ENCODE measurements at places on chromosomes 2 and 18.

DNA sequence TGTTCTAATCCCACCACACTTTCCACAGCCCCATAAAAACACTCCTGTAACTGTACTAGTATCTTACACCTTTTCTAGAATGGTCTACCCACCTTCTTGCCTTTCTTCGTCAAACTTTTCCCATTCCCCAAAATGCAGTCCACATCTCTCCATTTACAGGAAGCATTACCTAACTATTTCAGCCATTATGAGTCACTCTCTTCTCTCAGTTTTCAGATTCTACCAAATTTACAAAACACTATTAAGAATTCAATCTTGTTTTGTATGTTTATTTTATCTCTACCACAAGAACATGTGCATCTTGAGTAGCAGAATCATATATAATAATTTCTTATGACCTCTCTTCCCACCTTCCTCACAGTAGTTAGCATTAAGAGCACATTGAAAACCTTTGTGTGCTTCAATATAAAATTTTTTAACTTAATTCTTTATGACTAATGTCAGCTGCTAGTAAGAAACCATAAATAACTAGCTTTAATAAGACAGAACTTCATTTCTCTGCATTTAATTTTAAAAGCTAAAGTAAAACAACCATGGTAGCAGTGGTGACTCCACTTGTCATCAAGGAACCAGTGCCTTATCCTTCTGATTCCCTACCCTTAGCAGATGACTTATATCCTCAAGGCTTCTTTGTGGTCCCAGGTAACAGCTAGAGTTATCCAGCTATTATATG lies 56.6 kb upstream of the MAP2 start:
- DNase-seq, result no peak

DNA sequence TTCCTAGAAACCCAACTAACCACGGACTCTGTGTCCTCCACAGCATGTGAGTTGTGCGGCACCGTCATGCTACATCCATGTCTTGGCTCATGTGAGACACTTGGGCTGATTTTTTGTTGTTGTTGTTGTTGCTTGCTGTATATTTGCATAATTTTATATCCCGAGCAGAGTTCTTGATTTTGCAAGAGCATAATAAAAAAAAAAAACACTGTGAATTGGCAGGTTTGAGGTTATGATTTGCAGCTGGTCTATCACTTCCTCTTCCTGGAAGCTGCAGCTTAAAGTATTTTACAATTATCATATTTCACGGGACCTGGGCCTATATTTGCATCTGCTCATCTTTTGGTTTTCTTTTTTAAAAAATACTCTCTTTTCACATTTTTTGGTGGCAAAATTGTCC lies 142.3 kb upstream of the NRP2 start:
- DNase-seq, result no peak

DNA sequence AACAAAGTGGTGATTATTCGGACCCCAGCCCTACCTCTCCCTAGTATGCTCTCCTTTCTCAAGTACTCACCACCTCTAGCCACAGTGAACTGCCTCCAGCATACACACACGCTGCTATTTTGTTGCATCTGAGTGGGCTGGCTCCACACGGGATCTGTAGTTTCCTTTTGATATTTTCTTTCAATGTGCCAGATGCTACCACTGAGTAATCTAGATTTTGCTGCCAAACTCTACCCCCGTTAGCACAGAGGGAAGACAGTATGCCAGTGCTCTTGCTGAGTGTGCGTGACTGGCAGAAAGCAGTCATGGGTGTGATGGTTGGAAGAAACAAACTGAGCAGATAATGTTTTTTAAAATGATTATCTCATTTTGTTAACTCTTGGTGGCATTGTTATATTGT lies 11.6 kb downstream of the CFLAR start:
- no peak for DNase-seq

DNA sequence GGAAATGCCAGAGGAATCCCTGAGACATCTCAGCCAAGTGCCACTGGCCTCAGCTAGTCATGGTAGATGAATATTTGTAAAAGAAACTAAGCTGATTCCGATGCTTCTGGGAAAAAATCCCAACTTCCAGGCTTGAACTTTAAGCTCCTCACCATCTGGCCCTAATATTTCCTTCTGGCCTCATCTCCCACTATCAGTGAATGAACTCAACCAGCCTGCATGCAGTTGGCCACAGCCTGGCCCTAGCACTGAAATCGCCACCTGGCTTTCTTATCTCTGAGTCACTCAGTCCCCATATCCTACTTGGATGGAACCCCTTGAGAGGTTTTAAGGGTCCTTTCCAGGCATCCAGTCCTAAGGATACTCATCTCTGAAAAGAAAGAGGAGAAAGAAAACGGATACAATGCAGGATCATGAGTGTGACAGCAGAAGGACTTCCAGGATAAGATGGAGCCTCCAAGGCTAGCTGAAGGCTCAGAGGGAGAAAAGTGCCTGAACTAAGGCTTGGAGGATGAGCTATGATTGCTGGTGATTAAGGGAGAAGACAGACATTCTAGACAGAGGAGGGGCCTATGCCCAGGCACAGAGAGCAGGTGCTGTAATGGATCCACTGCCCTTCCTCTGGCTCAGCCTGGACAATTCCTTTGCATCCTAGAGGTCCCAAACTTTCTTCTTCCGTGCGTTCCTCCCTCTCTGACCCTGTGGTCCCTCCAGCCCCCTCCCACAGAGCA lies 141.5 kb upstream of the MYCN start:
- DNase-seq, result no peak

DNA sequence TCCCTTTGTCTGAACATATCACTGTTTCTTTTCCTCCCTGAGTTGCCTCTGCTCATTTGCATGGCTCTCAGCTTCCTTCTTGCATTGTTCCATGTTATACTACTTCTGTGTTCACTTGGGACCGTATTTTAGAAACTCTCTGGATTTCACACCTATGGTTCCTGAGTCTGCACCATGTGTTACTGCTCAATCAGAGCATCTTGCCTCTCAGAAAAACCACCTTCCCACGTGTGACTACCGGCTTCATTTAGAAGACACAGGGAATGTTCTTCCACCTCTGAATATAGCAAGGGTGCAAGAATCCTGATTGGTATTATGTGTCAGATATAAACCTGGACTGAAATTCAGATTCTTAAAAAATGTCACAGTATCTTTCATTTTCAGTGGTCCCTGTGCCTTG lies 731.2 kb downstream of the TDRD15 start:
- no peak for DNase-seq

DNA sequence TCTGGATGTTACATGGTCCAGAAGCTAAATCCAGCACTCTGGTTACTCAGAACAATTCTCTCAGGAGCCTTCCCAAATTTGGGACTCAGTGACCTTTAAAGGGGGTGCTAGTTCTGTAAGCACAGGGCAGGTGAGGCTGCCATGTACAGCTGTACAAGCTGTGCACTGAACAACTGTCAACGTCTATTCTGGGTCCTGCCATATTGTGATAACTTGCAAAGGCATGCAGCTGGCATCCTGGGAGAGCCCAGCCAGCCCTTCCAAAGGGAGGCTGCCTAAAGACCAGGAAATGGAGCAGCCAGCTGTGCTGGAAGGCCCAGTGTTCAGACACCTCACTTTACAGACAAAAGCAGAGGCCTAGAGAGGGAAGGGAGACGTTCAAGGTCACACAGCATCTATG lies 204.8 kb downstream of the KLHL29 start:
- DNase-seq, result no peak

DNA sequence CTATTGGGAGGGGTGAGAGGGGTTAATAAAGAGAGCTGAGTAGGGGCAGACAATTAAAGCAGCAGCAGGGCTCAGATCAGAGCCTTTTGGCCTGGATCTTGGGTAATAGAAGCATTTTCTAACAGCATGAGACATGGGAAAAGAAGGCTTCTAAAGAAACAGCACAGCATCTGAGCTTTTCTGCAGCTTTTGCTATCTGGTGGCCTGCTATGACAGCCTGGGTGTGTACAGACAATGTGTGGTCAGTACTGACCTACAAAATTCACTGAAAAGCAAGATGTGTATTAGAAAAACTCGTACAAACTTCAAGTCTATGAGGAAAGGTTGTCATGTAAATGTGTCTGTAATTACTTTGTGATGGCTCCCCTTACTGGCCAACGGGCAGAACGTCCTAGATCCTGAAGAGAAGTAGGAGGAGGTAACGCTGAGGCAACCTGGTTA lies 95.6 kb downstream of the GALNT3 start:
- no peak for DNase-seq

- DNase-seq, result no peak
Measured at GRCh38 chr2:64675860-64676259, 22.1 kb upstream of the SERTAD2 start.

GRCh38 chr2:120873958-120874887 lies 138.6 kb downstream of the GLI2 start:
- no peak for DNase-seq

DNA sequence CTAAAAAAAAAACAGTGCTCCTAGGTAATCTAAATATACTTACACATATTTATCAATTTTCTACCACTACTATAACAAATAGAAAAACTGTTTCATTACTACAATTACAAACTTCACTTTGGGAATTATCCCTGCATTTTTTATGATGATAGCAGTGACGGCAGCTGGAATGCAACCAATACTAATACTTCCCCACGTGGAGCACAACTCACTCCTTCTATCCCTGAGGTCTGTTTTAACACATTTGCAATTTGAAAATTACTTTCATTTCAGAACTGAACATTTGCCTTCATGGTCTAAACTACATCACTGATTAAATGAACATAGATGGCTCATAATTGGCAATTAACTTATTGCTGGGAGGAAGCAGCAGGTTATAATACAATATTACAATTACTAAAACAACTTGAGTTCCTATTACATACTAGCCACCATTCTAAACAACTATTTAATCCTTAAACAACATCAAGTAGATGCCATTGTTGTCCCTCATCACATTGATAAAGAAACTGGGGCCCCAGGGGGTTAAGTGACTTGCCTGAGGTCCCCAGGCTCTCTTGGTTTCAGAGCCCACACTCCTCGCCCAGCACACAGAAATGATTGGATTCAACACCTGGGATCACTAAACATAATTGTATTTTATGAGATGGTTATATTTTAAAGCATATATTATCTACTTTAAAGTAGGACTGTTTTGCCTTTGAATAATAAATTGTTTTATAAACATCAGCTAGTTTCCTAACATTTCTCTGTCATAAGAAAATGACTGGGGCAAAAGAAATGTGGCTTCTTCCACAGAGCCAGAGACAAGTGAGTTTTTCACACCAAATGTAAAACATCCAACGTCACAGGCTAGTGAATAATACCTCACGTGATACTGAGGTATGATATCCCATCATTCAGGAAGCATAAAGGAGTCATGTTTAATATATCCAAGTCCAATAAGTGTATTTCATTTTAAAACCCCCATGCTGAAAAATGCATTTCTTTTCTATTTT lies 6.2 kb downstream of the COLEC12 start:
- no peak for DNase-seq

GRCh38 chr18:8854962-8855361 lies 149.6 kb downstream of the MTCL1 start:
- DNase-seq, result no peak

GRCh38 chr2:35343135-35343534 lies 1012.4 kb upstream of the CRIM1 start:
- no peak for DNase-seq

DNA sequence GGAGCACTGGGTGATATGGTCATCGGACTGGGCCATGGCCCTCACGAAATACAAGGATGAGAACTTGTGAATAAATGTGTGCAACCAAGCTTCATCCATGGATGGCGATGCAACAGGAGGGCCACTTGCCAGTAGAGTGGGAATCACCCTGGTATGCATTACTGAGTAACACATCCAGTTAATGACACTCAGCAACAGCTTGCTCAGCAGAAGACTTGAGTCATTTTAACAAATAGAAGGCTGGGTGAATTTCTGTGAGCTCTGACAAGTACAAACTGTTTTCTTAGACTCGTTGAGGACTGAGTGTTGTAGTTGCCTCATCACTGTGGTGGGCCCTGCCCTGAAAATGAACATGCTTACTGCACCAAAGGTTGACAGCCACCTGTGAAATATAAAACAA lies 221.6 kb downstream of the NCKAP5 start:
- DNase-seq, result no peak

GRCh38 chr18:9608298-9608697 lies 6.1 kb downstream of the PPP4R1 start:
- DNase-seq, result no peak

- no peak for DNase-seq
Measured at GRCh38 chr2:175015340-175015739, 10.2 kb upstream of the CHN1 start.

DNA sequence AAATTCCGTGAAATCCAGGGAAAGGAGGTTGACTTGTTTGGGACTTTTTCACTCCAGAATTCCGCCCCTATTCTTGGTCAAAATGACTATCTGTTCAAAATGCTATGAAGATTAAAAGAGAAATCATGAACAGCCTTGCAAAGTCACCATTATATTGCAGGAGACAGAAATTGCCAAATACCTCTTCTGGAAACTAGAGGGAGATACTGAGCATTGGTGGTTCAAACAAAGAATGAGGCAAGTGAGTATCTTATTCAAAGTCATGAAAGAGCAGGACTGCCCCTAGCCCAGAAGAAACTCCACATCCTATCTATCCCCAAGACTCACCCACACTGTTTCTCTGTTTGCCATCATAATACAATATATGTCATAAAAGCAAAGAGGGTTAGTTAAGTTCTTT lies 862.3 kb upstream of the POU3F3 start:
- DNase-seq, result no peak

DNA sequence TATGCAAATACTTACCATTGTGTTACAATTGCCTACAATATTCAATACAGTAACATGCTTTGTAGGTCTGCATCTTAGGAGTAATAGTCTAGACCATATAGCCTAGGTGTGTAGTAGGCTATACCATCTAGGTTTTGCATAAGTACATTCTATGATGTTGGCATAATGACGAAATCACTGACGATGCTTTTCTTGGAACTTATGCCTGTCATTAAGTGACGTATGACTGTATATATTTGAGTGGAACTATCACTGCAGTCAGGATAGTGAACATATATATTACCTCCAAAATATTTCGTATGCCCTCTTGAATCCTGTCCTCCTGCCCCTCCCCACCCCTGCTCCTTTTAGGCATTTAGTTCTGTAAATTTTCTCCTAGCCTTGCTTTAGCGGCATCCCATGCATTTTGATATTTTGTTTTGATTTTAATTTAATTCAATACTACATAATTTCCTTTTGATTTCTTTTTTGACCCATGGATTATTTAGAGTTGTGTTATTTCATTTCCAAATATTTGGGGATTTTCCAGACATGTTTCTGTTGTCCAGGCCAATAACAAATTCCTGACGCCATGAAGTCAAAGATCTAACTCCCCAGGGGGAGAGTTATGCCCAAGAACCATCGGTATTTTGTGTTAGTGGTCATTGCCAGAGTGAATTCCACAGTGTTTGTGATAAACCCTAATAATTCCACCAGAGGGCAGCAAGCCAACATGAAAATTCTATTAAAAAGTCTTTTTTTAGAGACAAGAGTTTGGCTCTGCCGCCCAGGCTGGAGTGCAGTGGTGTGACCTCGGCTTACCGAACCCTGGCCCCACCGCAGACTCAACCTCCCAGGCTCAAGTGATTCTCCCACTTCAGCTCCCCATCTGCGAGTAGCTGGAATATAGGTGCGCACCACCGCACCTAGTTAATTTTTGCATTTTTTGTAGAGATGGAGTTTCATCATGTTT lies 24.2 kb upstream of the CASP8 start:
- DNase-seq, result no peak
